Transverse colon (tissue), 4 donors: ENCODE measurements at places on chromosomes 13 and 19. TPM values are rescaled to one million over a fixed set of nuclear protein-coding genes. Genes with fewer than 3 reads are reported as not detected.
A peak's percentile ranks its signal among the peaks of the same experiment; 100 is the strongest.

GRCh38 chr13:40563350-40564125 is 102.9 kb downstream of the FOXO1 start:
- H3K4me3 ChIP-seq = no peak overlapping the region
- H3K27ac ChIP-seq = peak overlapping the region; percentile 3
- peaks cover 14% of the 10 kb centered on the region for H3K4me1 ChIP-seq
- DNase-seq = no peak

- H3K27me3 ChIP-seq = no peaks in the 10 kb centered on the region
- H3K4me3 ChIP-seq = no peak overlapping the region
- no peak overlapping the region for H3K27ac ChIP-seq
These were observed 94.1 kb upstream of the SLC7A1 start for GRCh38 chr13:29689548-29689947.

DNA sequence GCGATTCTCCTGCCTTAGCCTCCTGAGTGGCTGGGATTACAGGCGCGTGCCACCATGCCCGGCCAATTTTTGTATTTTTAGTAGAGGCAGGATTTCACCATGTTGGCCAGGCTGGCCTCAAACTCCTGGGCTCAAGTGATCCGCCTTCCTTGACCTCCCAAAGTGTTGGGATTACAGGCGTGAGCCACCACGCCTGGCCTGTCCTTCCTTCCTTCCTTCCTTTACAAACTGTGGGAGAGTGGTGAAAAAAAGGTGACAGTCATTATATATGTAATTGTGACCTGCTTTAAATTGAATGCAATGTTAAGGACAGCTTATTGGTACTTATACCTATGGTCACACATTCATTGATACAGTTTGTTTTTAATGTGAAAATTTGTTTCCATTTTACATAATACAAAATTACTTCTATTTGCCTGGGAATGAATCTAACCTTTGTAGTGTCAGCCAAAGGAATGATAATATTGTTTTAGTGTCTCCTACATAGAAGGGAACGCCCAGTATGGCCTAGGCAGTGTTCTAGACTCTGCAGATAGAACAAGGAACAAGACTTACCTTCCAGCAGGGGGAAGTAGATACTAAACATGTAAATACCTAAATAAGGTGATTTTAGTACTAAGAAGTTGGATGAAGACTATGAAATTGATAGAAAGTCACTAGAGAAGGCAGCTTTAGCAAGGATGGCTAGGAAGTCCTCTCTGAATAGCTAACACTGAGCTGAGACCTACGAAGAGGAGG is 146.3 kb downstream of the GGACT start:
- no peak overlapping the region for H3K4me3 ChIP-seq
- H3K36me3 ChIP-seq = no peaks in the 10 kb centered on the region
- DNase-seq = no peak
- no peaks in the 10 kb centered on the region for H3K27me3 ChIP-seq
- H3K27ac ChIP-seq = no peak overlapping the region

GRCh38 chr19:30087381-30088138 is 145.5 kb downstream of the URI1 start:
- no peaks in the 10 kb centered on the region for H3K36me3 ChIP-seq
- H3K4me1 ChIP-seq = no peaks in the 10 kb centered on the region
- H3K27ac ChIP-seq = no peak overlapping the region
- no peak for DNase-seq

DNA sequence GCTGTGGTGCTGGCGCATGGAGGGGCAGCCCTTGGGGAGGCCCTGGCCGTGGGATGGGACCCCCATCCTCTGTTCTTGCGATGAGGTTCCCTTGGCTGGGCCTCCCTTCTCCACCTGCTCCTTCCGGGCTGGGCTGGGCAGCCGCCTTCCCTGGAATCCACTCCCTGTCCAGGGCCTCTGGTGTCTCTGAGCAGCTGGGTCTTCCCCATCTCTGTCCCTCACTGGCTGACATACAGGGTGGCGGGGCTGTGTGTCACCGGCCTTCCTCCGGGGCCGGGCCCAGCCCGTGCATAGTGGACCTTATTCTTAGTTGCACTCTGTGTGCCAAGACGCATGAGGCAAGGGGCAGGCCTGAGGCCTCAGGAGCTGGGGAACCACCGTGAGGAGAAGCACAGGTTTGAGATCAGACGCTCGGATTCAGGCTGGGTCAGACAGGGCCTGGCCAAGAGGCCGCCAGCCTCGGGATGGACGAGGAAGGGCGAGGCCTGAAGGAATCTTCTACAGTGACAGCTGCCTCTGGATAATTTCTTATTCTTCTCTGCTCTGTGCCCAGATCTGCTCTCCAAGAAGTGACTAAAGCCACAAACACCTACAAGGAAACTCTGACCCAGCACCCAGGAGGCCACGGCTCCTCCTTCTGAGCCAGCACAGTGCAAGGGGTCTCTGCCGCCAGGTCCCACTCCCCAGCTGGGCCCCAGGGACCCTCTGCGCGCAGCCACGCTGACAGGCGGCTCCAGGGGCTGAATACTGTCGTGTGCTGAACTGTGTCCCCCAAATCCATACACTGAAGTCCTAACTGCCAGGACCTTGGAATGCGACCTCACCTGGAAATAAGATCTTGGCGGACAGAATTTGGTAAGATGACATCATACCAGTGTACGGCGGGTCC is 11.0 kb downstream of the SGTA start:
- DNase-seq = no peak
- H3K36me3 ChIP-seq = peaks cover 3% of the 10 kb centered on the region
- no peak overlapping the region for H3K4me3 ChIP-seq
- no peaks in the 10 kb centered on the region for H3K27me3 ChIP-seq
- H3K27ac ChIP-seq = peak overlapping the region; percentile 25

DNA sequence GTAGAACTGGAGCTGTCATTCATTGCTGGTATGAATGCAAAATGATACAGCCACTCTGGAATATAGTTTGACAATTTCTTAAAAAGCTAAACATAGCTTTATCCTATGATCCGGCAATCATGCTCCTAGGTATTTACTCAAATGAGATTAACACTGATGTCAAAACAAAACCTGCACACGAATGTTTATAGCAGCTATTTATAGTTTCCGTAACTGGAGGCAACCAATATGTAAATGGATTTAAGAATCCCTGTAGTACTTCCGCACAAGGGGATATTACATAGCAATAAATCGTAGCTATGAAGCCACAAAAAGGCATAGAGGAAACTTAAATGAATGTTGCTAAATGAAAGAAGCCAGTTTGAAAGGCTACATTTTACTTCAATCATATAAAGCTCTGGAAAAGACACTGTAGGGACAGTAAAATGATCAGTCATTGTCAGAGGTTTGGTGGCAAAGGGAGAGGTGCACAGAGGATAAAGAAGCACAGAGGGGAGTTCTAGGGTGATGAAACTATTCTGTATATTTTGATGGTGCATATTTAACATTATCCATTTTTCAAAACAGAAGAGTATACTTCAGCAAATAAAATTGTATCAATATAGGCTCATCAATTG is 1893.0 kb upstream of the PCDH20 start:
- H3K27me3 ChIP-seq = no peaks in the 10 kb centered on the region
- DNase-seq = no peak
- H3K36me3 ChIP-seq = no peaks in the 10 kb centered on the region
- no peaks in the 10 kb centered on the region for H3K4me1 ChIP-seq

- no peaks in the 10 kb centered on the region for H3K27me3 ChIP-seq
- no peak for DNase-seq
- H3K4me3 ChIP-seq = no peak overlapping the region
- peak overlapping the region; percentile 63 for H3K27ac ChIP-seq
These were observed 109.8 kb downstream of the KL start for GRCh38 chr13:33125821-33126570.

GRCh38 chr13:70339738-70340137 is 231.5 kb upstream of the KLHL1 start:
- H3K27me3 ChIP-seq = no peaks in the 10 kb centered on the region
- no peaks in the 10 kb centered on the region for H3K4me1 ChIP-seq
- H3K27ac ChIP-seq = no peak overlapping the region
- no peaks in the 10 kb centered on the region for H3K36me3 ChIP-seq

DNA sequence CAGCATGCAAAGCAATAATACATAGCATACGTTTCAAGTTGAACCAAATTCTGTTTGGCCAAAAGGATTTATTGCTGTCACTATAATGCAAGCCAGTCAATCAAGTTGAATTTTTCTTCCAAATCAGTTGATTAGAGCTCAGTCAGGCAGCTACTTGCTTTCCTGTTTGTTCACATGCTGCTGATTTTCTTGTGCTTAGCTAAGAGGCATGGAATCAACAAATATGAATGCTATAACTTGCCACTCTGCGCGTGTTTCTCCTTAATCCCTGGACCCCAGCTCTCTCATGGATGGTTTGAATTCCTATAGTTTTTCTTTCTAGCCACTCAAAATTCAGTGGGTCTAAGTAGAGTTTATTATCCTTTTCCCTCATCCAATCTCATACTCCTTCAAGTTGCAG is 311.3 kb downstream of the KLF5 start:
- no peak overlapping the region for H3K27ac ChIP-seq
- no peaks in the 10 kb centered on the region for H3K36me3 ChIP-seq
- no peaks in the 10 kb centered on the region for H3K27me3 ChIP-seq
- peaks cover 12% of the 10 kb centered on the region for H3K4me1 ChIP-seq

DNA sequence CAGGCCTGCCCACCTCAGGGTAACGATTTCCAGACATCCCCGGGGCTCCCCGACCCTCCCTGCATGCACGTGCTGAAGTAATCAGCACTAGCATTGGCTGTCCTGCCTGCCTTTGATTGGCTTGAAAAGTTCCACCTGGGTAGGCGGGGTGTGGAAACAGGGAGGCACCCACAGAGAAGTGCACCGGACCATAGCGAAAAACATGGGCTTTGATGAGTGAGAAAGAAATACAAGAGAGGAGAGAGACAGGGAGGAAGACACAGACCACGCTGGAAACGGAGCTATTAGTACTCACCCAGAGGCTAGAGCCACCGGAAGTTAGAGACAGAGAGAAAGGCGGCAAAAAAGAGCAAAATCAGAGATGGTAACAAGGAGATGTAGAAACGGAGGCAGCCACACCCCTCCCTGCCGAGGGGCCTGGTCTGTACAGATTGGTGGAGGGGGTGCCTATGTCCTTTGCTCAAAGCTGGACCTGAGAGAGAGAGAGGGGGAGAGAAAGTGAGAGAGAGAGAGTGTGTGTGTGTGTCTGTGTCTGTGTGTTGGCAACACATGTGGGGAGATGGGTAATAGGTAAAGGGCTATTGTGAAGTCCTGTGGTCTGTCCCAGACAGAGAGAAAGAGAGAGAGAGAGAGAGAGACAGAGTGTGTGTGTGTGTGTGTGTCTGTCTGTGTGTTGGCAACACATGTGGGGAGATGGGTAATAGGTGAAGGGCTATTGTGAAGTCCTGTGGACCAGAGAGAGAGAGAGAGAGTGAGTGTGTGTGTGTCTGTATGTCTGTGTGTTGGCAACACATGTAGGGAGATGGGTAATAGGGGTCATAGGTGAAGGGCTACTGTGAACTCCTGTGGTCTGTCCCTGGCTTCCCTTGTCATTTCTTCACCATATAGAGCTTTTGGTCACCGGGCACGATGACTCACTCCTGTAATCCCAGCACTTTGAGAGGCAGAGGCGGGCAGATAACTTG is 2.9 kb downstream of the CGB3 start:
- H3K27ac ChIP-seq = no peak overlapping the region
- H3K4me3 ChIP-seq = no peak overlapping the region
- H3K27me3 ChIP-seq = peaks cover 40% of the 10 kb centered on the region
- no peak for DNase-seq
- H3K4me1 ChIP-seq = peaks cover 25% of the 10 kb centered on the region

- H3K27ac ChIP-seq = no peak overlapping the region
- no peaks in the 10 kb centered on the region for H3K36me3 ChIP-seq
- DNase-seq = no peak
These were observed 756.1 kb downstream of the UQCRFS1 start for GRCh38 chr19:28456708-28457320.

DNA sequence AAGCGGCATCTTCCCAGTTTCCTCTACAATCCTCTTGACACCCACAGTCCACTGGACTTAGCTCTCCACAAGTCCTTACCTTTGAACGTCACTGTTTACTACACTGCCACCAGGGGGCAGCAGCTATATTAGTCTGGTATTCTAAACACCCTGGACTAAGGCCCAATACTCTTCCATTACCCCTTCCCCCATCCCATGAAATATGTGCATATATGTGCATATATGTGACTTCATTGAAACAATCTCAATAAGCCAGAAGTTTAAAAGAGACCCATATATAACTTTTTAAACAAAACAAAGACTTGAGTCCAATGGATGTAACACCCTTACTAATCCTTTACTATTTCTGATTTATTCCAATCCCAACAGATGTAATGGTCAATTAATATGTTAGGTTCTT is 15.5 kb downstream of the GGACT start:
- H3K36me3 ChIP-seq = no peaks in the 10 kb centered on the region
- no peaks in the 10 kb centered on the region for H3K27me3 ChIP-seq
- peak; percentile 78 for DNase-seq
- no peaks in the 10 kb centered on the region for H3K4me1 ChIP-seq
- no peak overlapping the region for H3K27ac ChIP-seq

DNA sequence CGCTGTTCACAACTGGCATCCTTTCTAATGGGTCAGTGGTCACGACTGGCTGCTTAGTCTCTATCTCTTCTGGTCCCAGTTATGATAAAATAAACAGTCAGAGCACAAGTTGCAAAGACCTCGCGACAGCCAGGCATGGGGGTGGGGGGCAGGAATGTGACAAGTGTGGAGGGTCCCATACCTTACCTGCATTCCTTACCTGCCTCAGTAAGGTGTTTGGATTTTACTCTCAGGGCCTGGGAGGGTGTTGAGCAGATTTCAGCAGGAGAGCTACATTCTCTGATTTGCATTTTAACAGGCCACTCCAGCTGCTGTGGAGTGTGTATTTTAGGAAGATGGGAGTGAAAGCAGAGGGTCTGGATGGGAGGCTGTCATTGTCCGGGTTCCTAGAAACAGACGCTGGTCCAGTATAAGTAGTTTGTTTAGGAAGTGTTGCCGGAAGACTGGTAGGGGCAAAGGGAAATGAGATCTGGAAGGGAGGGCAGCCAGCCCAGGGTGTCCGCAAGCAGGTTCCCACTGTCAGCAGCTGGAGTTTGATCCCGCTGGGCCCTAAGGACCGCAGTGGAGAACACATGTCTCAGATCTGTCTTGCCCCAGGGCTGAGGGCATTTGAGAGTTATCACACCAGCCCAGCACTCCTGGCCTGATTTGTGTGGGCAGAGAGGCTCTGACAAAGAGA is 920.0 kb downstream of the UQCRFS1 start:
- no peak overlapping the region for H3K27ac ChIP-seq
- H3K4me1 ChIP-seq = no peaks in the 10 kb centered on the region
- no peaks in the 10 kb centered on the region for H3K27me3 ChIP-seq

ADM5 gene
- not detected for total RNA-seq
